ENCODE measurements at places on chromosomes 16 and 17.

DNA sequence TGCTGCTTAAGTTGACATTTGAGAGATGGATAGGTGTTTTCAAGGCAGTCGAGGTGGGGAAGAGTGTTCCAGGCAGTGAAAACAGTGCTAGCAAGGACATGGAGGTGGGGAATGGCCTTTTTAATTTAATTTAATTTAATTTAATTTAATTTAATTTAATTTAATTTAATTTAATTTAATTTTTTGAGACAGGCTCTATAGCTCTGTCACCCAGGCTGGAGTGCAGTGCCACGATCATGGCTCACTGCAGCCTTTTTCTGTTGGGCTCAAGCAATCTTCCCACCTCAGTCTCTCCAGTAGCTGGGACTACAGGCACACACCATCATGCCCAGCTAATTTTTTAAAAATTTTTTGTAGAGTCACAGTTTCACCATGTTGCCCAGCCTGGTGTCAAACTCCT, 32.2 kb upstream of the CACNG4 start:
- no peak overlapping the region for H3K4me3 ChIP-seq
- H3K4me1 ChIP-seq = no peaks in the 10 kb centered on the region
- H3K27ac ChIP-seq = no peak overlapping the region
- H3K27me3 ChIP-seq = no peaks in the 10 kb centered on the region

- H3K36me3 ChIP-seq = 0 out of 2 replicates have a peak, but pooled peaks cover 4% of the 10 kb centered on the region
- peak overlapping the region; percentile 89 for H3K4me3 ChIP-seq
- H3K4me1 ChIP-seq = peaks cover 30% of the 10 kb centered on the region
- DNase-seq = peak; percentile 71
- no peaks in the 10 kb centered on the region for H3K27me3 ChIP-seq
- peak overlapping the region; percentile 75 for H3K27ac ChIP-seq
Measured at GRCh38 chr16:680967-681745, 946 bp downstream of the STUB1 start.

DNA sequence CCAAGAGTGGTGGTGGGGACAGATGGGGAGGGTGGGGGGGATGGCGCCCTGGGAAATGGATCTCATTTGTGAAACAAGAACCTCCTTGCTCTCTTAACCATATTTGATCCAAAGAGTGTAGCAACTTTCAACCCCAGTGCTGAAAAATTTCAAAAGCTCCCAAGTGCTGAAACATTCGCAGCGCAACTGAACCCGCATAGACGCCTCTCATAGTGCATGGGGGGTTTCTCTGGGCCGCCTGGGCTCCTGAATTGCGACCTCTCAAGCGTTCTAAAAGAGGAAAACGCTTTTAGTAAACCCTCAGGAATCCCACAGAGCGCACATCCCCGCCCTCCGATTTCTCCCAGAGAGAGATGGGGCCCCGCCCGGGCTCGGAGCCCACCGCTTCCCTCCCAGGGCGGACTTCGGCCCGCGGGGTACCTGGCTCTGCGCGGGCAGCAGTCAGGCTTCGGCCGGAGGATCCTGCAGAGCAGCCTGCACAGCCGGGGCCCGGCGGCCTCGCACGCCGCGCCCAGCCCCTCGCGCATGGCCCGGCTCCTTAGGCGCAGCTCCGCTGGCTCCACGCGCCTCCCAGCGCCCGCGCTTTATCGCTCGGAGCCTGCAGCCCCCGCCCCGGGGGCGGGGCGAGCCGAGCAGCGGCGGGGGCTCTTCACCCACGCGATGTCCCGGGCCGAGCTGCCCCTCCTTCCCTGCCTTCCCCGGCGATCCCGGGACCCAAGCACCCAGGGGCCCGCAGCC, 7.0 kb downstream of the NOS2 start:
- DNase-seq = no peak
- H3K27me3 ChIP-seq = no peaks in the 10 kb centered on the region

DNA sequence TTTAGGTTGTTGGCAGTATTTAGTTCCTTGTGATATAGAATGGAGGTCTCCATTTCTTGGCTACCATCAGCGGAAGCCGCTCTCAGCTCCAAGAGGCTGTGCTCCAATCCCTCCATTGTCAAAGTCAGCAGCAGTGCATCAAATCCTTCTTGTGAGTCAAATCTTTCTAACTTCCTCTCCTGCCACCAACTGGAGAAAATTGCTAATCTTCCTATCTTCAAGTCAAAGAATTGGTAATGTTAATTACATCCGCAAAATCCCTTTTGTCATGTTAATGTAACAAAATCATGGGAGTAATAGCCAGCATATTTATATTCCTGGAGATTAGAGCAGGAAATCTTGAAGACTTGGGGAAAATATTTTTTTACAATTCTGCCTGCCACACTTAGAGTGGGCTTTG, 436.4 kb upstream of the DYNLRB2 start:
- H3K27me3 ChIP-seq = no peaks in the 10 kb centered on the region
- H3K4me3 ChIP-seq = no peak overlapping the region
- H3K27ac ChIP-seq = no peak overlapping the region
- H3K36me3 ChIP-seq = no peaks in the 10 kb centered on the region
- DNase-seq = no peak
- H3K4me1 ChIP-seq = no peaks in the 10 kb centered on the region

Data from Karpas-422 (cell line).